M059J (cell line): ENCODE measurements at places on chromosomes 12 and 14.

- DNase-seq: no peak
These were observed 69.9 kb downstream of the SUDS3 start for GRCh38 chr12:118446247-118446646.

- no peak for DNase-seq
These were observed 43.8 kb downstream of the FOXN3 start for GRCh38 chr14:89373185-89373584.

- no peak for DNase-seq
These were observed 14.4 kb downstream of the DDX54 start for GRCh38 chr12:113170926-113171325.

DNA sequence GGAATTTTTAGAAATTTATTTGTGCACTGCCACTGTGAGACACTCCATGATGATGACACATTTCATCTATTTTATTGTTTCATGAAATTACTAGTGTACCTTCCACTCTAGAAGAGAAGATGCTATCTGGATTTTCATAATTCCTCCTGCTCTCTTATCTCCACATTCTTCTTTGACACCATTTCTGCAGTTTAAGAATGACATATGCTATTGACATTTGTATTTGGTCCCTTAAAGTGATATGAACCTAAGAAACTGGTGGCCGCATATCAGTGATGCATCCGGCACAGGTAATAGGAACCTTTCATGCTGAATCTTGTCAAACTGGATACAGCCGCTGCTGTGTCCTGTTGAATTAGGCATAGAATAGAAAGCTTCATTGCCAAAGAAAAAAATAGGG lies 696.3 kb downstream of the TMEM121 start:
- no peak for DNase-seq

- no peak for DNase-seq
These were observed 211.5 kb upstream of the FOXN3 start for GRCh38 chr14:89628521-89628920.

DNA sequence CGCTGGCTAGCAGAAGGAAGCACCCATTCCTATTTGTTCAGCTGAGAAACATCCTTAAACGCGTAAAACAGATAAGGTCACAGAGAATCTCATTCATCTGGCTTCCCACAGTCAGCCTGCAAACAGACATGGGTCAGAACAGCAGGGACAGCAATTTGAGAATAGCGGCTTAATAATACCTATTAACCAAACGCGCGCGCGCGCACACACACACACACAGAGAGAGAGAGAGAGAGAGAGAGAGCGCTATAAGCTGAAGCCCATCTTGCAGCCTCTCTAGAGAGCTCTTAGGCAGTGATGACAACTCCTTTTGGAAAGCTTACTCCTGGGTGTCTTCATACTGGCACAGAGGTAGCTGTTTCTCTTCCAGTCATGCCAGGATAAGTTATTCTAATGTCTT lies 26.4 kb downstream of the TMEM132D start:
- DNase-seq: no peak

DNA sequence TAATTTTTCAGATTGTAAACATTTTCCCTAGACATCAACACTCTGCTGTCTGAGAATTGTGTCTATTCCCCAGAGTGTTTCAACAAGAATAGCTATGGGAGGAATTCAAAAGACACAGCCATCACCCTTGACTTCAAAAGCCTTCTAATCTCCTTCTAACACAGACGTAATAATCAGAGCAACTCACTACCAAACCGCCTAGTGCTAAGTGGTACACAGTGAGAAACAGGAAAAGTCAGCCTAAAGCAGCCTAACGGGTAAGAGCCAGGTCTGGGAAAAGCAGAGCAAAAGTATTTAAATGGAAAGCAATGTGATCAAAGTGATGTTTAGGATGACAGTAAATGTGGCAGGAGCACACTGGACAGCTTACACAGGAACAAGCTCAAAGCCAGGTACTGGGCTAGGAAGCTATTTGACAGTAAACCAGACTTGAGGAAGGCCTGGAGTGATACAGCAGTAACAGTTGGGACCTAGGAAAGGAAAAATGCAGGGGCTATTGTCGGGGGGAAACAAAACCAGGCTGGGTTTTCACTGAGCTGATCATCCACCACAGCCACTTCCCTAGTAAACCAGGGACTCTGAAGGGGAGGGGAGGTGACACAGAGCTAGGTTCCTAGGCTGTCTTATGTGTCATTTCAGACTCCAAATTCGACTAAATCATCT lies 29.4 kb downstream of the CORO1C start:
- DNase-seq: no peak

- peak; percentile 30 for DNase-seq
These were observed 10.5 kb upstream of the ZDHHC22 start for GRCh38 chr14:77151918-77152588.

DNA sequence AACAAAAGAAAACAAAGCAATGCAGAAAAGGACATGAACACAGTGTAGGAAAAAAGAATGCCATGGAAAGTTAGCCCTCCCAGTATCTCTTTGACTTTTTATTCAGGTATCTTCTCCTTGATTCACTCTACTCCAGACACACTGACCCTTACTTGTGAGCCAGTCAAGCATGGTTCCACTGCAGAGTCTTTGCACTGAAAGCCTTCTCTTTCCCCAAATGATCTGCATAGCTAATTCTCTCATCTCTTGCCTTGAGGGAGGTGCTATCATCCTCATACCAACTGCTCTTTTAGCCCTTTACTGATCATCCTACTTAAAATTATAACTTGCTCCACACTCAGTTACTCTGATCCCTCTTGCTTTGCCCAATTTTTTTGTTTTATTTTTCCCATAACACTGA lies 101.2 kb upstream of the SLC16A7 start:
- DNase-seq: no peak
